Esophagus squamous epithelium (tissue), 5 donors: ENCODE measurements at places on chromosomes 2 and 18.

DNA sequence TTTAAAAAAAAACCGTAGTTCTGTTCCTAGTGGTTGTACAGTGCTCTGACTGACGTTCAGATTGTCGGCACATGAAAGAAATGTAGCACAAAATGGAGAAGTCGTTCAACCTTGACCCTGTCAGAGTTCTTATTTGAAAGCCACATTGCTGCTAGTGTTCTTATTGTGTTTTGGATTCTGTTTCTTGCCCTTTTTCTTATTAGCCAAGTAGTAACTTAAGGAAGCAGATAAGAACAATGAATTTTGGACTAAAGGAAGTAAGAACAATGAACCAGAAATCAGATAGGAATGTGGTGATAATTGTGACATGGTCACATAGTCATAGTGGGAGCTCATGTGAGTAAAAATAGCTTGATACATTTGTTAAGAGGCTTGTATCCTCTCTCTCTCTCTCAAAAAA lies 45.9 kb downstream of the RPIA start:
- no peak for DNase-seq

DNA sequence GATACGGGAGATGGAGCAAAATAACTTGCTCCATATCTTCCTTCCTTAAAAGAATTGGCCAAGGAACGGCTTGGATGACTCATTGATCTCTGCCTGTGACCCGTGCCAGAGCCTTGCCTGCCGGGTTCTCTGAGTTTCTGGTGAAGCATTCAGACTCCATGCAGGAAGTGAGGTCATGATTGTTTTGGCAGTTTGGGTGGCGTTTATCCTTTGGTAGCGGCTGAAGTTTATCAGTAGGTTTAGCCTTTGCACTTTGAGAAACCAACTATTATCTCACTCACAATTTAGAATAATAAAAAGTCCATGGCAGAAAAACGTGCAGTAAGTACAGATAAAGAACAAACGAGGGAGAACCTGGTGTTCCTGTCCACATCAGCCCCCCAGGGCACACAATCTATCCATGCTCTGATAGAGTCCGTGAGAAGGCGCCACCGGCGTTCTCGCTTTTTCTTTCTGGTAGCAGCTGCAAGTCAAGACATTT lies 15.0 kb upstream of the CTAGE1 start:
- DNase-seq: no peak

DNA sequence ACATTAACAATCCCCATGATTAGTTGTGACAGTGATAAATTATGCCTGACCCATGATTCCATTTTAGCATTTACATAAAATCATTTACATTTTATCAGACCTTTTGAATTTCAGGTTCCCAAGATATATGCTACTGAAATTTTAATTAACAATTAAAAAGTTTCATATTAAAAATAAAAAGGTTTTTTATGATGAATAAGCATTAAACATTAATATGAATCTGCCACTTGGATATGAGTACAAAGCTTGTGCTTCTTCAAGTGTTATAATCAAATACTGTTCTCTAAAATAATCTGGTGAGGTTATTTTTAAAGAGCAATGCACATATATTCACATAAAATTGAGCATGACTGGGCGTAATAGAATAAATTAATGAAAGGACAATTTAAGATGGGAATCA lies 1218.0 kb downstream of the CNTNAP5 start:
- no peak for DNase-seq

DNA sequence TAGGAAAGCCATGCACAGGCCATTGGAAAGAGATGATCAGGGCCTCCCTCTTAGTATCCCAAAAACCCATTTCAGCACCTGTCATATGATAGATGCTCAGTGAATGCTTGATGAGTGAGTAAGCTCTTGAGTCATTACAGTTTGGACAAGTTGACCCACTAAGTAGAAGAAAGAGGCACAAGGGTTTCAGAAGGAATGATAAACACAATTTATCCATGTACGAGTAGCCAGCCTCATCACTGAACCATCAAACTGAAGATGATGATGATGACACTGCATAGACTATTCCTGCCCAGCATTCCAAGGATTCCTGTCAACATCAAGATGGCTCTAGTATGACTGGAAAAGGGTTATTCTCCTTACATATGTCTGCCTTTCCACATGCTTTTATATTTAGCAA lies 596.0 kb downstream of the BCL11A start:
- DNase-seq: no peak

DNA sequence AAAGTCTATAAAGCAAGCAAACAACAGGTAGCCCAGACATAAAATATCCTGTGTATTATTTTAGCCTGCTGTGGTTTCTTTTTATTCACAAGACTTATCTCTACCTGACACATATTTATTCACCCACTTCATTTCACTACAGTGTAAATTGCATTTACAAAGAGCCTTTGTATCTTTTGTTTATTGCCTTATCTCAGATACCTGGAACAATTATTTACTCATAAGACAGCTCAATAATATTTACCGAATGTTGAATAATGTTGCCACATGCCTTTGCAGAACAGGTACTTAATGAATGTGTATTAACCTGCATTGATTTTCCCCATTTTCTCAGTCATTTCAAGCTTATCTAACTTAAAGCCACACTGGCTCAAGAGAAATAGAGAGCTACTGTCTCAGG lies 603.6 kb downstream of the FBXO15 start:
- DNase-seq: no peak
